Smooth muscle cell of the umbilical artery (primary cell): ENCODE measurements at places on chromosomes 13 and 19. TPM values are rescaled to one million over a fixed set of nuclear protein-coding genes. Genes with fewer than 3 reads are reported as not detected.

Gene GPC6
- total RNA-seq: 139 and 333 TPM in 2 replicates

Gene IFNL1
- not detected in 2 replicates for total RNA-seq

Gene THSD1
- total RNA-seq: 10.1 and 12.1 TPM in 2 replicates

Gene CGB5
- not detected in 2 replicates for total RNA-seq

Gene VSIG10L
- total RNA-seq: 0.89 and 1.4 TPM in 2 replicates
